Choroid plexus epithelial cell (primary cell): ENCODE measurements at places on chromosomes 1 and 21.
A peak's percentile ranks its signal among the peaks of the same experiment; 100 is the strongest.

DNA sequence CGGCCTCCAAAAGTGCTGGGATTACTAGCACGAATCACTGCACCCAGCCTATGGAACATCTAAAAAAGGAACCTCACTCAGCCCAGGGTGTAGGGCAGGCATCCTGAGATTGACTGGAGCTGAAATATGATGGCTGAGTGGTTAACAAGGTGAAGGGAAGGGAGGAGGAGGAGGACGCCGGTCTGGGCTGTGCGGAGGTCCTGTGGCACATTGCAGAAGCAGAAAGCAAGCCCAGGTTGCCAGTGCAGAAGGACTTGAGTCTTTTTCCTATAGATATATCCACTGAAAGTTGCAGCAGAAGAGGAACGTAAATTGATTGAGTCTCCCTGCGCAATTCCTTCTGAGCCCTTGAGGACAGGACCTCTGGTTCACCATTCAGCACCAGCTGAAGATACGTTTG lies 1.5 kb upstream of the KIF17 start:
- DNase-seq, result no peak

GRCh38 chr21:43976661-43977060 lies 35.4 kb upstream of the TRAPPC10 start:
- no peak for DNase-seq

DNA sequence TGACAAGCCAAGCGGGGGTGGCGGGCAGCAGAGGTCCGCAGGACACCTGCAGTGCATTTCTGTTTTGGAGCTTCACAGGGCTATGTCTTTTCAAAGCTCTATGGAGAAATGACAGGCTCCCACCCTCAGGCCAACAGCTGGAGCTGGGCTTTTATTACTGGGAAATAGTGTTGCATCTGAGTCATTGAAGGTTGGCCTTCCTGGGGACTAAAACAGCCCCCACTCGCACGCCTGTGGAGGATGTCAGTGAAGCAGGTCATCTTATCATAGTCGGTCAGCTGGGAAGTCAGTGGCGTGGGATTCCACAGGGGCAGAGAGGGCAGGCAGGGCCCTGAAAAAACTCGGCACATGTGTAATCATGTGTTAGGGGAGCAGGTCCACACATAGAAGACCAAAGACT lies 55.3 kb downstream of the NTPCR start:
- DNase-seq, result peak; percentile 41

- DNase-seq, result no peak
Measured at GRCh38 chr21:20902998-20903397, 95.2 kb upstream of the NCAM2 start.

DNA sequence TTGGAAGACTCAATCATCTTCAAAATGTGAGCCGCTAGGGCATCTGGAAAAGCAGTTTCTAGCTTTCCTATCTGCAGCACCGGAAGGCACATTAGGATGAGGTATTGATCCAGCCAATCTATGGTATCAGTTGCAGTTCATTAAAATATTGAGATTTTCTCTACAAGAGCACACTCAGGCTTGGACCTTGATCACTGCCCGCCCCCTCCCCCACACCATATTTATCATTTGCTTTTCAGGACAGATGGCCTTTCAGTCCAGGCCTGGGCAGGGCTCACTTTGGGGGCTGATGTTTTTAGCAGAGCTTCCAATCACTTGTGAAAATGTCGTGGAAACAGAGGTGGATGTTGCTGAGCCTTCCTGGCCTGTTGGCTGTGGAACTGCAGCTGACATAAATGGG lies 17.5 kb downstream of the LHX4 start:
- no peak for DNase-seq

DNA sequence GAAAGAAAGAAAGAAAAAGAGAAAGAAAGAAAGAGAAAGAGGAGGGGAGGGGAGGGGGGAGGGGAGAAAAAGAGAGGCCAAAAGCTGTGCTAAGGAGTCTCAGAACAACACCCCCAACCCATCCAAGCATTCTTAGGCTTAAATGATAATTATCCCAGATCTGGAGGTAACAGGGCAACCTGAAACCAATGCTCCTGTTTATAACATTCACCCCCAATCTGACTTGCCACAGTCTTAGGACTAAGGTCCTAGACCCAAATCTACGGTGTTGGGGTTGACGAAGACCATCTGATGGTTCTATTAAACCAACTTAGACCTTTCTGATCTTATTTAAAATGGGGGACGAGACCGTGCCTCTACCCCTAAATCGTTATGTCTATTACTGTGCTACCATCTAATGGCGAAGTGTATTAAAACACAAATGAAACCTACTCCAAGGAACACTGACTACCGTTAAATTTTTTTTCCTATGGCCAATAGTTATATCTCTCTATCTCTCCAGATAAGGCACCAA lies 119.3 kb upstream of the CDC42BPA start:
- DNase-seq, result peak; percentile 79

DNA sequence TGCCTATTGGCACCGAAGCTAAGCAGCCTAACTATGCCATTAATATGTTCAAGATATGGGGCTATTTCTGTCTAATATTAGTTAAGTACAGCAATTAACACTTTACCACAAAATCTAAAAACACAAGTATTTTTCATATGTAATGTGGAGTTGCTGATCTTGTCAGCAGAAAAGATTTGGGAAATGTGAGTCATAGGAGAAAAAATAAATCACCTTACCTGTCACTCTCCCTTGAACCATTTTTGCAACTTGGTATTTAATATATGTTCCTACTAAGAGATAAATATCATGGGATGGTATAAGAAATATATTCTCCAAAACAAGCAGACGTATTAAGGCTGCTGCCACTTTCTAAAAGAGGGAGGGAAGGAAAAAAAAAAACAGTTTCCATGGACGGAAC lies 17.0 kb downstream of the NUP210L start:
- no peak for DNase-seq

DNA sequence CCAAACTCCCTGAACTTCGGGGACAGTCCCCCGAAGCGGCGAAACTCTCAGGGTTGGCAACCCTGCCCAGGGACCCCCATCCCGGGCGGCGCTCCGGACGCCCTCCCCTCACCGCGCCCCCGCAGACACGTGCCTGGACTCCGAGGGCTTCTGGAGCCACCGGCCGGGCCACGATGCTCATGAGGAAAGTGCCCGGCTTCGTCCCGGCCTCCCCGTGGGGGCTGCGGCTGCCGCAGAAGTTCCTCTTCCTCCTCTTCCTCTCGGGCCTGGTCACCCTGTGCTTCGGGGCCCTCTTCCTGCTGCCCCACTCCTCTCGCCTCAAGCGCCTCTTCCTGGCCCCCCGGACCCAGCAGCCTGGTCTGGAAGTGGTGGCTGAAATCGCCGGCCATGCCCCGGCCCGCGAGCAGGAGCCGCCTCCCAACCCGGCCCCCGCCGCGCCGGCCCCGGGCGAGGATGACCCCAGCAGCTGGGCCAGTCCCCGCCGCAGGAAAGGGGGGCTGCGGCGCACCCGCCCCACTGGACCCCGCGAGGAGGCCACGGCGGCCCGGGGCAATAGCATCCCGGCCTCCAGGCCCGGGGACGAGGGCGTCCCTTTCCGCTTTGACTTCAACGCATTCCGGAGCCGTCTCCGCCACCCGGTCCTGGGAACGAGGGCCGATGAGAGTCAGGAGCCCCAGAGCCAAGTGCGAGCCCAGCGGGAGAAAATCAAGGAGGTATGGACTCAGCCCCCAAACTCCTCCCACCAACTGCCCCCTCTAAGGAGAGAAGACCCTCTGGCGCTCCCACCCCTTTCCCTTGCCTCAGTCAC lies 1.2 kb downstream of the MAN1C1 start:
- no peak for DNase-seq

GRCh38 chr1:98057236-98057910 lies 136.5 kb upstream of the DPYD start:
- DNase-seq, result no peak

GRCh38 chr1:179080866-179081686 lies 794 bp upstream of the TOR3A start:
- no peak for DNase-seq

- DNase-seq, result peak; percentile 11
Measured at GRCh38 chr21:28579986-28580550, 412.6 kb downstream of the LTN1 start.

DNA sequence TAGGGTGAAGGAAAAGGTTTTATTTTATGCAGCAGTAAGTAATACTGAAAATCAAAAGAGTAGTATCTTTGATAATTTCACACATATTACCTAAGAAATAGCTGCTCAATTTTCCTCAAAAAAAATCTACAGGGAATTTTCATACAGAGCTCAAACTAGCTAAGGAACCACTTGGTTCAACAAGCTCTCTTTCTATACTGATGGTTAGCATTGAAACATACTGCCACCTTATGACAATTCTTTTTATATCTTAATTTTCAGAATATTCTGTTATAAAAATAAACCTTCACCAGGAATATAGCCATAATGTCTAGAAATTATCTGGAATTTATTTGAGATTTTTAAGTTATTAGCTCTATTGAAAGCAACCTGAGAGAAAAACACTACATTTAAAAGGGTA lies 142.1 kb downstream of the DPYD start:
- DNase-seq, result peak; percentile 40

DNA sequence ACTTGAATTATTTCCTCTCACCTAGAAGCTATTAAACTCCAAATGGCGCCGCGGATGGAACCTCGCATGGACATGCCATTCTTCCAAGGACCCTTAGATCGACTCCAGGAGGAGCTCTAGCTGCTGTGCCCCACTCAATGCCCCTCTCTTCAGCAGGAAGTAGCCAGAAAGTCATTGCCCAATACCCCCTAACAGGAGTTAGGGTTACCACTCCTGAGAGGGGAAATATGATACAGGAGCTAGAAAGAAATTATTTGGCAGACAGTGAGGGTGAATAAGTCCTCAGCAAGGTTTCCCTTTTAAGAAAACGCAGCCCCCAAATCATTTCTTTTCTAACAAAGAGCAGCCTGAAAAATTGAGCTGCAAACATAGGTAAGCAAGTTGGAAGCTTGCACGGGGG lies 28.6 kb downstream of the TFB2M start:
- DNase-seq, result no peak

DNA sequence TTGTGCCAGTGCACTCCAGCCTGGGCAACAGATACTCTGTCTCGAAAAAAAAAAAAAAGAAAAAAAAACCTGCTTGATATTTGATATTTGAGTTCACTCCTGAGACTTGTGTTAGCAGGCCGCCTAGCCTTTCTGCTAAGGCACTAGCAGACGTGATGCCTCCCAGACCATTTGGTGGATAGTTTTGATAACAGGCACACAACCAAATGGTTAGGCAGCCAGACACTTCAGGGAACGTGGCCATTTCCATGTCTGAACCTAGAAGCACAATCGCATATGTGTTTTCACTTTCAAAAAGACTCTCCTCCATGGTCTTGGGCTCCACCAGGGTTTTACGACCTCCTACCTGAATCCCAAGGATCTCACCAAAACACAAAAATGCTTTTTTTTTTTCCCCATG lies 1319.5 kb downstream of the BRINP3 start:
- DNase-seq, result no peak

- DNase-seq, result no peak
Measured at GRCh38 chr21:27827972-27828371, 861.1 kb upstream of the ADAMTS5 start.

DNA sequence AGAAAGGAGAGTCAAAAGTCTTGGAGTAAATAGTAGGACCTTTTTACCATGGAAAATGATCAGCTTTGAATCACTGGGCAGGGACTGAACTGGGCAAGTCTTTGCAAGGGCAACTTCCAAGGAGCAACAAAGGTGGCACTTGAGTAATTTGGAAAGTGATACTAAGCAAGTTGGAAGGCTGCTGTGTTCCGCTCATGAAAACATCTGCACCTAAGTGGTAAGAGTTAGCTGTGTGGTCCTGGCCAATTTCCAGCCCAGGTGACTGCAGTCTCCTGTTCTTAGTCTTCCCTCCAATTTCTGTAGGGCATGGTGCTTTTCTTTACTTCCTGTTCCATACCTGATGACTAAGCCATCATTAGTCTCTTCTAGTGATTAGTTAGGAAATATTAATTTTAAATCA lies 35.5 kb upstream of the PRDM2 start:
- DNase-seq, result no peak

DNA sequence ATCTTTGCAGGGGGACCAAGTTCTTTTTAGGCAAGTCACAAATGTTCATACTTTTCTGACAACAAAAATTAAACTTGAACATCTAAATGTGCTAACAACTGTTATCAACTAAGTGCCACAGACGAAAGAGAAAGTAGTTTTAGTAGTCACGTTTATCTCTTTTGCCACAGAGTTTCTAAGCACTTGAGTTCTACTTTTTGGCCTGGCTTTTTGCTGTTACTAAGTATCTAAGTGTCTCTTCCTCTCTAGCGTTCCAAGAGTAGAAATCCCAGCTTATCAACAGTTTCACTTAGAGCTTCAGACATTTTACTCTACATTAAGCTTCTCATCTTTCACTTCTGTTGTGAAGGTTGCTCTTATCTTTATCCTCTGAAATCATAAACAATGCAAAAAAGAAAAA lies 34.2 kb downstream of the GATAD2B start:
- DNase-seq, result peak; percentile 43

- no peak for DNase-seq
Measured at GRCh38 chr1:232528472-232529089, 101.4 kb downstream of the SIPA1L2 start.

- DNase-seq, result no peak
Measured at GRCh38 chr1:32321712-32322291, 14.2 kb downstream of the MARCKSL1 start.

DNA sequence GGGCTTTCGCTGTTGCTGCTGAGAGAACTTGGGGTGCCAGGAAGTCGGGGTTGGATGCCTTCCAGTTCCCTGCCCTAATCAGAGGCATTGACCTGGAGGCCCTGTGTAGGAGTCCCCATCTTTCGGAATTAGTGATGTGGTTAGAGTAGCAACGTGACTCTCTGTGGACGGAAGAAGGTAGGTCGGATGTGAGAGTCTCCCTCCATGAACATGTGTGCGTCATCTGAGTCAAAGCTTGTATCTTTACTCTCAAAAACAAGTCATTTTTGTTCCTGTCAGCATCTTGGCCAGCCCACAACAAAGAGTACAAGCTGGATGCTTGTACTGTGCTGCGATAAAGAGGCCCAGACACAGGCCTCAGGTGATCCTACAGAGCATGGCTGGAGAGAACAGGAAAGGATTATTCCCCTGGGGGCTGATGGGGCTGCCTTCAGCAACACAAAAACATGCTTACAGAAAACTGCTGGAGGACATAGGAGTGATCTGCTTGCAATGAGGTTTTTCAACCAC lies 31.0 kb upstream of the IL10 start:
- no peak for DNase-seq

DNA sequence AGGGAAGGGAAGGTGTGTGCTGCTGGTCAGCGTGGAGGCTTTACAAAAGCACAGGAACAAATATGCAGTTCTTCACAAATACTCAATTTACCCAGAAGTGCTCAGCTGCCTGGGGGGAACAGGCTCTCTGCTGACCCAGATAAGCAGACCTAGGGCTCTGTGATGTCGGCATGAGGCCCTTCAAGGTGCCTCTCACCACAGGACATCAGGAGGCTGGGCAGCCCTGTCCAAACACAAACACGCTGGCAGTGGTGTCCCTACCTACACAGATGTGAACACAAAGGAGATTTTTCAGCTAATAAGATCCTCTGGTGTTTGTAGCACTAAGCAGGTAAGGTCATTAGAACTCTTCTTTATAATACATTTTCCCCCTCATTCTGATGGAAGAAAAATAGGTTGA lies 243.0 kb upstream of the PROX1 start:
- DNase-seq, result no peak

GRCh38 chr21:36188937-36189336 lies 32.3 kb downstream of the DOP1B start:
- DNase-seq, result no peak
